Suppressor macrophage (primary cell): ENCODE measurements at places on chromosomes 2 and 18.

DNA sequence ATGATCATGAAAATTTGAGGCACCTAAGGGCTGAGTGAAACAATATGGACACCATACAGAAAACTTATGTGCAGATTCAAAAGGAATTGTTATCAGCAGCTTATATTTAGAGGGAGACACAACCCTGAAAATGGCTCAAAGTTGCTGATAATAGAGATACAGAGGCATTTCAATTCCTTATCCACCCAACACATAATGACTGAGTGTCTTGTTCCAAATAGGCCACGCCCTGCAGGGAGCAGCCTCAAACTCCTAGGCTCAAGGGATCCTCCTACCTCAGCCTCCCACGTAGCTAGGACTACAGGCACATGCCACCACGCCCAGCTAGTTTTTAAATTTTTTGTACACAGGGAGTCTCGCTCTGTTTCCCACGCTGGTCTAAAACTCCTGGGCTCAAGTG is 79.0 kb downstream of the LBH start:
- no peak for DNase-seq

- DNase-seq, result no peak
These were observed 63.4 kb downstream of the LHCGR start for GRCh38 chr2:48691935-48692691.

DNA sequence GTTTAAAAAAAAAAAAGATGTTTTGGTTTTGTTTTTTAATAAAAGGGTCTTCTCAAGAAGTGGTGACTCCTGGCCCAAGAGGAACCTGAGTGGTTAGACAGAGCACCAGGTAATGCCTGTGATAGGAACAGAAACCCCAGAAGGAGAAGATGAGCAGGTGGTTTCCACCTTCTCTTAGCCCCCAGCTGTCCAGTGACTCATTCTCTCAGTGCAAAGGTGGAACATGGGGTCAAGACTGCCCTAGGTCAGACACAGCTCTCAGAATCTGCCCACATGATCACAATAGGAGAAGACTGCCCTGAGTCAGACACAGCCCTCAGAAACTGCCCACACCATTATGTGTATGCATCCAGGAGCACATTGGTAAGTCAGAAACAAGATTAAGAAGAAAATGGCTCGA is 61.8 kb downstream of the TBC1D8 start:
- peak; percentile 67 for DNase-seq

GRCh38 chr18:2441544-2441943 is 129.8 kb downstream of the METTL4 start:
- no peak for DNase-seq

DNA sequence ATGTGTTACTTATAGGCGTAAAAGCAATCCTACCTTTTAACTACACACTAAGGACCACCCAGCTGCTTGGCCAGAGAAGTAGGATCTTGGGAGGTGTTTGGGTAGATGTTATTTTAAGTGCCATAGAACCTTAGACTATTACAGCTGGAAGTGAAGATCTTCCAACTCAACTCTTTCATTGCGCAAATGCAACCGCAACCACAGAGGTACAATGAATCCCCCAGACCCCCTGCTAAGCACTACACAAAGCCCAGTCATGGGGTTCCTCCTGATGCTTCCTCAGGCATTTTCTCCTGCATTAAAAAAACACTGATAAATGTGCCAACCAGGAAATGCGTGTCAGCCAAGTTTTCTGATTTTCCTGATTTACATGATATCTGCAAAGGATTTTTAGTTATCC is 246.0 kb downstream of the LRRTM1 start:
- DNase-seq, result no peak

- DNase-seq, result no peak
These were observed 52.4 kb downstream of the INHBB start for GRCh38 chr2:120398051-120398995.

DNA sequence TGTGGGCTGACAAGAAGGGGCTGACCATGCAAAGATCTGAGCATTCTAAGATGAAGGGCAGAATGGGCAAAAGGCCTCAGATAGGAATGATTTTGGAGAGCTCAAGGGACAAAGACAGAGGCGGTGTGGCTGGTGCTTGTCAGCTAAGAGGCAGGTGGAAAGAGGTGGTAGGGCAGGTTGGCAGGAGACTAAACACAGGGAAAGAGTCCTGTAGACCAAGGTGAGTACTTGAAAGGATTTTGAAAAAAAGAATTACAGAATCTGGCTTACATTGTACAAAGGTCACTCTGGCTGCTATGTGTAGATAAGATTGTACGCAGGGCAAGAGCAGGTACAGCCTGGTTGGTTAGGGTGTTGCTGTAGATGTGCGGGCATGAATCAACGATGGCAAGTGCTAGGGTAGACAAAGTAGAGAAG is 50.6 kb downstream of the STK39 start:
- DNase-seq, result no peak

- DNase-seq, result no peak
These were observed 84.2 kb upstream of the PIK3C3 start for GRCh38 chr18:41870817-41871216.

DNA sequence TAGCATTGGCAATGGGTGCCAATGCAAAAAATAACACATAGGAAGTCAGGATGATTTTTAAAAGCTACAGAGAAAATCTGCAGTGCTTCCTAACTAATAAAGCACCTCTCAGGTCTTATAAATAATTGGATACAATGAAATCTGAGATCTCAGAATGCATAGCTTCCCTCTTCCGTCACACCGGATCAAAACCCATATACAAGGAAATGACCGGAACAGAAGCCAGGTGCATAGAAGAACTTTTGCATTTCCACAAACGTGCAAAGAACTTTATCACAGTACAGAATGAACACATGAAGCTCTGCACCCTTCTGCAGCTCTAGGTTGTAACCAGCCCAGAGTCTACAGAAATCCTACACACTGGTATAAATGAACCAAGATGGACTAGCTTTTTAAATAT is 145.4 kb downstream of the TCF4 start:
- no peak for DNase-seq

DNA sequence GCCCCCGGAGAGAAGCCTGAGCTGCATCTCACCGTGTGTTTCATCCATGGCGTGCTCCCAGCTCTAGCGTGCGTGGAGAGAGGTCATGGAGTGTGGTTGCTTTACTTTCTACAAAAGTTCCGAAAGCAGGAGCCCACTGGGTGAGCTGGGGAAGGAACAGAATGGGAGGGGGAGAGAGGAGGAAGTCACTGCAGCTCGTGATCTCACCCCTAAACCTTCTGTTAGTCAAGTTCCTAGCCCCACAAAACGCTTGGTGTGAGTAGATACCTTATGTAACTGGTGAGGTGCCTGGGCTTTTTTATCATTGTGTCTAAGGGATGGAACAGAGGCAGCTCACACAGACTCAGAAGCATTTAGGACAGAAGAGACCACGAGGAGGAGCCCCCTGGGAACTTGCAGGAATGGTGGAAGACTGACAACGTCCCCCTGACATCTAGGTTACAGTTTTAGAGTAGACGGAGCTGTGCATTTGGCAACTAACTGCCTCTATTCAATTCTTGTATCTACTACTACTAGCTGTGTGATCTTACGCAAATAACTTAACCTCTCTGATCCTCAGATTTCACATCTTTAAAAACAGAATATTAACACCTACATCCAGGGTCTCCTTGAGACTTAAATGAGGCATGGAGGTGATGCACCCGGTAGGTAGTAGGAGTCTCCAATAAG is 123.3 kb downstream of the ARL4C start:
- DNase-seq, result no peak

DNA sequence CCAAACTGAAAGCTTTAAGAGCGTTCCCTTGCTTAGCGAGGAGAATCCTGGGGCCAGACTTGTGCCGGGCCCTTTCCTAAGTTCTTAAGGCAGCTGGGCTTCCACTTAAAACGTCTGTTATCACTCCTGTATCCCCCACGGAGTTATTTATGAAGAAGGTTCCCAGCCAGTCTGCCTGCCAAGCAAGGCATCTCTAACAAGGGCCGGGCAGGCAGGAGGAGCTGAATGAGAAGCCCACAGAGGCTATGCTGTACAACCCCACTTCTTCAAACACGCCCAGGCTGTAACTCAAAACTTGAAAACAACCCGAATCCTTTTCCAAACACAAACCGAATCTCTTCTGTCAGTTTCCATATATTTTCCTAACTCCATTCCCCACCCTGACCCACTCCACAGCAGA is 39.0 kb upstream of the ZFP36L2 start:
- DNase-seq, result no peak

DNA sequence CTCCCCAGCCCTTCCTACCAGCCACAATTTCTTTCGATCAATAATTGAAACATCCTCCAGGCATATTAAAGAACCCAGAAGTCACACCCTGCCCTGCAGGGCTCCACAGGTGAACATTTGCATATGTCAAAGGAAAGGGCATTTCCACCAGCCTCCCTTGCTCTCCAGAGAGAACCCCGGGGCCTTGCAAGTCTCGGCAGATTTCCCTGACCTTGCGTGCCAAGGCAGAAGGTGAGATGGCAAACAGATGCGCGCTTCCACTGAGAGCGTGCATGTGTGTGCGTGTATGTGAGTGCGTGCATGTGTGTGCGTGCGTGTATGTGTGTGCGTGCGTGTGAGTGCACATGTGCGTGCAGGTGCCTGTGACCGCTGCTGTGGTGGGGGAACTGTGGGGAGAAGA is 120.3 kb downstream of the INO80D start:
- no peak for DNase-seq

DNA sequence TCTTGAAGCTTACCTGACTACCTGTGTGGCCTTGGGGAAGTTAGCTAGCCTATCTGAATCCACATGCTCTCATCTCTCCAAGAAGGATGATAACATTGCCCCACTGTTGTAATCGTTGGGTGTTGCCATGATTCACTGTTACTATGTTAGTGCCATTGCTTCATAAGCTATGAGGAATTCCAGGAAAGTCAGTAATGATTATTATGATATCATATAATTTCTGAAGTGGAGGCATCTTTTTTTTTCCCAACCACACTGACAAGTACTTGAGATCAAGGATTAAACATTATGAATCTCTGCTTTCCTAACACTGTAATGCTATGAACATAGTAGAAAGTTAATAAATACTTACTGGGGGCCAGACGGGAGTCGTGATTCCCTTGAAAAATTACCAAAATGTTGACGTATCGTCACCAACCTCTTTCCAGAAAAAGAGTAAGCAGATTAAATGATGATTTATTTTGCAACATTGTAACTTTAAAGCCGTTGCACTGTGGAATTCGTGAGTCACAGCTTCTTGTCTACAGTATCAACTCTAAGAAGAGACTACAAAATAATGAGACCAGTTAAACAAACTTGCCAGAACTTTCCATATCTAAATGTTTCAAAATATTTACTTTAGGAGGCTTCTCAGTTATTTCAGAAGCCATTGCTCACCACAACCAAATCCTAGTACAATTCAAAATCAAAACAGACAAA is 459.9 kb downstream of the PIK3C3 start:
- no peak for DNase-seq

DNA sequence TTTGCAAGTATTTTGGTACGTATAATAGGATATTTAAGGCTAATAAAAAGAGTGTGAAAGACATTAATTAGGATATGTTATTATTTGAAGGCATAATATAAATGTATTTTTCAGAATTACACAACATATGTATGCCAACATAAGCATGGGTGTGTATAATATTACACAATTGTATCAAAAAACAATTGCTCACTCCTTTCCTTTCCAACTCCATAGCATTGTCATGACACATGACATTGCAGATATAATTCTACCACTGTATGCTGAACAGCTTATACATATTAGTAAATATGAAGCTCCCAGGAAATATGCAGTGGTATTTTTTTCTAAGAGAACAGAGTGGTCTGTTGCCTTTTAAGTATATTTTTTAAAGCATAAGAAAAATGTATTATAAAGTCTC is 593.1 kb downstream of the TMX3 start:
- no peak for DNase-seq

- DNase-seq, result no peak
These were observed 1960.5 kb upstream of the PIK3C3 start for GRCh38 chr18:39994498-39994897.

GRCh38 chr2:198545411-198545810 is 741.0 kb downstream of the PLCL1 start:
- no peak for DNase-seq

DNA sequence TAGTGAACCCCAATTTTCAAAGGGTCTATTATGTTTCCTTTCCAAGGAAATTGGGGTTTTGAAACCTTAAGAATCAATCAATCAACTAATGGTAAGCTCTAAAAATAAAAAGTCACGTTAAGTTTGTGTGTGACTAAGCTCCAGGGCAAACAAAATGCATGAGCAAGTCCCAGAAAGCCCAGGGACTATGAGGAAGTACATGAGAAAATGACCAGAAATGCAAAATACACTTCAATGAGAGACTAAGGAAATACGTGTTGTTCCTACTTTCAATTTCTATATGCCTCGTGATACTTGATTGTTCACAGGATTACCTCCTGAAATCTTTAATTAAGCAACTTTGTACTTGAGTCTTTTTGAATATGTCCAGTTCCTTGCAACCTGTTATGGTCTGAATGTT is 684.4 kb upstream of the SYT4 start:
- peak; percentile 45 for DNase-seq

GRCh38 chr2:241399941-241400922 is 44.1 kb downstream of the FARP2 start:
- DNase-seq, result no peak

DNA sequence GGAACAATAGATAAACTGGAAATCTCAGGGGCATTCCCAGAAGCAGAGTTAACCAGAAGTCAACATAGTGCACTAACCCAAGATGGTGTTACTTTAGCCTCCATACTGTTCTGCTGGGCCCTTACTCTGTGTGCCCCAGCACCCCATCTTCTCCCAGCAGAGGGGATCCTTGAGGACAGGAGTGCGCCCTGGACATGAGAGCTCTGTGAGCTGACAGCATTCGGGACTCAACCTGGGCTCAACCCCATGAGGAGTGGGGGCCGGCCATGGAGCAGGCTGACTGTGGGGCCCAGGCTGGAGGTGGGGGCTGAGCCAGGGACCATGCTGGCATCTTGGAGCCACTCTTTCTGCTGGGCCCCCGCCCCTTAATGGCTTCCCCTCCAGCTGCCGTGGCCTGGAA is 156.3 kb upstream of the HS6ST1 start:
- DNase-seq, result no peak

GRCh38 chr2:172084645-172085459 is 455 bp upstream of the DLX1 start:
- DNase-seq, result peak; percentile 85

DNA sequence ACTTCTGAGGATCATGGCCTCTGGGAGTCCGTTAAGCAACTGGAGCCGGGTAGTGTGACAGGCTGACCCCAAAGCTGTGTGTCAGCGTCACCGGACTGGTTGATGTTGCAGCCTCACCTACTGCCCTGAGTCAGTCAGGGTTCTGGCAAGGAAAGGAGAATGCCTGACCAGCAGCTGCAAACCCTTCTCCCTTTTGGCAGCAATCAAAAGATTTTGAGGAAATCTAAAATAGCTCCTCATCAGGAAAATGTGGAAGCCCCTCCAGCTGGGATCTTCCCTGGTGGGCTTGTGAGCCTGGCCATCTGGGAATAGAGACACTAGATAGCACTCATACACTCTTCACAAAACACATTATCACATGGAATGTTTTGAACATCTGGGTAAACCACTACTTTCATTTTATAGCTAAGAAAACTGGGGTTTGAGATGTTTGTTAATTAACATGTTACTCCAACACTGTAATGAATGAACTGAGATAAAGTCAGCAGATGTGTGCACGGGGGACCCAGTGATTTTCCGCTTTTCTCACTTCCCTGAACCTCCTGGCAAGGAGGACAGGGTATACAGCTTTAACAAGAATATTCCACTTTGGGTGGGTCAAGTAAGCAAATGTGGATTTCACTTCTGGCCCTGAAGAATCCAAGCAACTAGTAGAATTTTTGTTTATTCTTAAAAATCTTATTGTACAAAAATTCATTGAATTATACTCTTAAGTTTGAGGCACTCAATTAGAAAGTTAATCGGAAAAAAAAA is 24.7 kb downstream of the CLUL1 start:
- DNase-seq, result no peak
